ENCODE measurements at places on chromosomes 16 and 17.

DNA sequence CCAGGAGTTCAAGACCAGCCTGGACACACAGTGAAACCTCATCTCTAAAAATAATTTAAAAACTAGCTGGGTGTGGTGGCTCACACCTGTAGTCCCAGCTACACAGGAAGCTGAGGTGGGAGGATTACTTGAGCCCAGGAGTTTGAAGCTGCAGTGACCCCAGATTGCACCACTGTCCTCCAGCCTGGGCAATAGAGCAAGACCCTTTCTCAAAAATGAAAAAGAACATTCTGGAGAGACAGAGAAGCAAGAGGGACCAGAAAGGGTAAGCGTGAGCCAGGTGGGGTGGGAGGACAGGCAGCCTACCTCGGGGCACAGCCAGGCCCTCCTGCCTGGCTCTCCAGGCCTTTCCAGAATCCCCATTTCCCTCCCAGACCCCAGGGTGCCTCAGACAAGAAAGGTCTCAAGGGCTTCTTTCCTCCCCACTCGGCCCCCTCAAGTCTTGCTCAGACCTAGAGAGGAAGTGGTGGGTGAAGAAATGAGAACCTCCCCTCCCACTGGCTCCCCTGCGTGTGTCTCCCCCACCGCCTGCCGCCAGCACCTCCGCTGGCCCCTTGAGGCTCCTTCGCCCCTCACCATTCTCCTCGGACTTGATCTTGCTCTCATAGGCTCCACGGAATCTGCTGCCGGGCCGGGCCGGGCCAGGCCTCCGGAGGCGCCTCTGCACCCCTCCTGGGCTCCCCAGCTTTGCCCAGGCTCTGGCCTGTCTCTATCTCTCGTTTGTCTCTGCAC, 503 bp downstream of the C16orf54 start:
- peak; percentile 32 for DNase-seq

DNA sequence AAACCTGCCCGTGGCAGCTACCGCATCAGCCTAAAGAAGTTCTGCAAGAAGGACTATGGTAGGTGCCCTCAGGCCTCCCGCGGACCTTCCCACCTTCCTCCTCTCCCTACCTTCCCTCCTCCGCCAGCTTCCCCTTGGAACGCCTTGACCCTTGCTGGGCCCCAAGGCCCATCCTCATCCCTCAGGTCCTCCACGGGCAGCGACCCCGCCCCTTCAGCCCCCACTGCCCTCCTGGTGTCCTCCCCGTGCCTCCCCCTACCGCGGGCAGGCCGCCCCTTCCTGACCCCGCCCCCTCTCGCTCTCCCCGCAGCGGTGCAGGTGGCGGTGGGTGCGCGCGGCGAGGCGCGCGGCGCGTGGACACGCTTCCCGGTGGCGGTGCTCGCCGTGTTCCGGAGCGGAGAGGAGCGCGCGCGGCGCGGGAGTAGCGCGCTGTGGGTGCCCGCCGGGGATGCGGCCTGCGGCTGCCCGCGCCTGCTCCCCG, 1.4 kb upstream of the TBC1D24 start:
- DNase-seq: no peak

DNA sequence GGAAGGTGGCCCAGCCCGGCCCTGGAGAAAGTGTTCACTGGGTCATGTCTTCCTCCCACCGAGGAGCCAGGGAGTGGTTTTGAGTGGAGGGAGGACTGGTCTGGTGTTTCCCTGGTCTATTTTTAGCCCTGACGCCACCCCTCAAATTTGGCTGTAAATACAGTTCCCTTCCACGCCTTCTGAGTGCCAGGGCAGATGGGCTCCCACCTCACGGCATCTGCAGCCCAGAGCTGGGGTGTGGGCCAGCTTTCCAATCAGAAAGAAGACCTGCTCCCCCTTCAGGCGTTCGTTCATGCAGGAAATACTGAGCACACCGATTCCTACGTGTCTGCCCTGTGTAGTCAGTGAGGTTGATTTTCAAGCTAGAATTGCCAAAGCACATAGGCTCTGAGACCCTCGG, 53.7 kb downstream of the SNX20 start:
- DNase-seq: no peak

DNA sequence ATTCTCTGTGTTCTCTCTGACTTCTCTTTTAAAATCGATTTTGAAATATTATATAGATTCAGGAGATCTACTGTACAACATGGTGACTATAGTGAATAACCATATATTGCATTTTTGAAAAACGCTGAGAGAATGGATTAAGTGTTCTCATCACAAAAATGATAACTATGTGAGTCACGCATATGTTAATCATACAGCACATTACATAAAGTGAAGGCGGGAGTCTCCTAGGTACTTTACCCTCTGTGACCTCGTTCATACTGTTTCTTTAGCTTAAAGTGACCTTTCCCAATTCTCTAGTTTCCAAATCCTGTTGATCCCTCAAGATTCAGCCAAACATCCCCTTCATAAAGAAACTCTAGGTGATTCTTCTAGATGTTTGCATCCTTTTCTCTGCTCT, 3.1 kb upstream of the KRTAP3-2 start:
- no peak for DNase-seq

GRCh38 chr17:3630781-3631180, 5.3 kb downstream of the SHPK start:
- DNase-seq: no peak

GRCh38 chr17:11336290-11336689, 95.3 kb downstream of the SHISA6 start:
- DNase-seq: no peak

GRCh38 chr17:10618202-10618635, 38.9 kb downstream of the MYH3 start:
- DNase-seq: peak; percentile 22

DNA sequence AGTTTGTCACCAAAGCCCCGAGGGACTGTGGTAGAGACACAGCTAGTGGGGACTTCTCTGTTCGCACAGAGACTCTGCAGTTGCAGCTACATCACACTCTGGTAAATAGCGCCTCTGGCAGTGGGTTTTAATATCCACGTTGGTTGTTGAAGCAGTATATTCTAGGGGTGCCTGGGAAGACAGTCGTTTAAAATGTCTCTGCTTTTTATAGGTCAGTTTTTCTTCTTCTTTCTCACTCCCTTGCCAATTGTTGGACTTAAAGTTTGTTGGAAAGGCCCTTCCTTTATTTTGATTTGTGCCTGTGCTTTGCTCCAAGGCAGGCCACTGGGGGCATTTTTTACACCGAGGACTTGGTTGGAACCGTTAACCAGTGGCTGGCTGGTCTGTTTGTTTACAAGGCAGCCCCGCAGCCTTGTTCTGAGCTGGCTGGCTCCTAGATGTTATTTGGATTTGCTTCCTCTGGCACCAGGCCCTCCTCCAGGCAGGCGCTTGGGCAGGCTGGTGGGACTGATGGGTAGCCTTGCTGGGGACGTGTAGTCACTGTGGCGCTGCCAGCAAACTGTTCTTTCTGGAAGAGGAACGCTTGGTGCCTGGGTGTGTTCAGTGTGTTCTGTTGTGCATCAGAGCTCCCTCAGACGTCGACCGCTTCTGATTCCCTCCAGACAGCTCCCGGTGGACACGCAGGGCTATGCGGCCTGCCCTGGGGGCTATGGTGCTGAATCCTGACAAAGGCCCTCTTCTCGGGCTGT, 218.2 kb upstream of the CHMP6 start:
- no peak for DNase-seq

GRCh38 chr17:9537177-9537776, 38.3 kb downstream of the STX8 start:
- no peak for DNase-seq

DNA sequence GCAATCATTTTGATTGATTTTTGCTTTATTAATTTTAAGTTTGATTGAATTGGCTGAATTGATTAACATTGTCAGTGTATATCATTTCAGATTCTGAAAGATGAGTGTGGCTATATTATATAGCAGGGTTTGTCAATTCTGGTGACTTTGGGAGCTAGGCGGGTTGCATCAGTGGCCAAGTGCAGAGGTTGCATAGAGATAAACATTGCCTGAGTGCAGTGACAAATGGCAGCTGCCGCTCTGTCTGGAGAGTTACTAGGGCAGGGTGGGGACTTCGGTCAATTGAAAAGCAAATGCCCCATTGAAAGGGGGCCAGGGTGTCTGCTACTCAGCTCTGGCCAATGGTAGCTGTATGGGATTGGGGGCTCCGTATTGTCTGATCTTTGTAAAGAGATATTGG, 12.7 kb downstream of the SYT17 start:
- no peak for DNase-seq

DNA sequence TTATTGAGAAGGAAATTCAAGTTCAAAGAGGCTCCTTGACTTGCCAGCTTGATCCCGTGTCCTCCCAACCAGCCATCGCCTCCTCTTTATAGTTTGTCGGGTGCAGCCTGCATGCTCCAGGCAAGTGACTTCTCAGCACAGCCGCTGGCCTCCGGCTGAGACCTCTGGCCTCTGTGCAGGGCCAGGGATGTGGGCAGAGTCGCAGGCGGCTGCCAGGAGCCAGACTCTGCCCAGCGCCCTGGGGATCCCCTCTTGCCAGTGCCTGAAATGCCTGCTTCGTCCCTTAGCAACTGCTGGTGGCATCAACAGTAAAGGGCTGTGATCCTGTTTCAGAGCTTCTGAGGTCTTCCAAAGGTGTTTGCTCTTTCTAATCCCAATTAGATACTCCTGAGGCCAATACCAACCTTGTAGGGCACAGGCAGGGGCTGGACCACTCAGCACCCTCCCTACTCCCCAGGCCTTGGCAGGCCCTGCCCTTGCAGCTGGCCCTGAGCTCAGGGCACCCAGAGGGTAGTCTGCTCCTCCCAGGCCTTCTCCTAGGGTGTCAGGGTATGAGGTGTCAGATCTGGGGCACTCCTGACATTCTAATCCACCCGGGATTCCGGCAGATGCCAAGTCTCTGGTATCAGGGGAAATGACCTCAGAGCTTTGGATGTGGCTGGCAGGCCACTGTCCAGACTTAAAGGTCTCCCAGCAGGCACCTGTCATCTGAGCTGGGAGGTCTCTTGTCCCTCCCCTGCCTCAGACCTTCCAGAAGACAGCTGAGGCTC, 68.0 kb upstream of the SIAH1 start:
- no peak for DNase-seq

DNA sequence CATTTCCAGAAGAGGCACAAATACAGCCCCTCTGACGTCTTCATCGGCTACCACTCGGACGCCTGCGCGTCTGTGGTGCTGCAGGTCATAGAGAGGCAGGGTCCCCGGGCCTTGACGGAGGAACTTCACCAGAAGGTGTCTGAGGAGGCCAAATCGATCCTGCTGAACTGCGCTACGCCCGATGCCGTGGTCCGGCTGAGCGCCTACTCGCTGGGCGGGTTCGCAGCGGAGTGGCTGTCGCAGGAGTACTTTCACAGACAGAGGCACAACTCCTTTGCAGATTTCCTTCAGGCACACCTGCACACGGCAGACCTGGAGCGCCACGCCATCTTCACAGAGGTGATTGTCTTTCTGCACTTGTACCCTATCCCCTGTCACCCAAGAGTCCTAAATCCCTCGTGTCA, 67.0 kb upstream of the ENDOV start:
- DNase-seq: no peak

DNA sequence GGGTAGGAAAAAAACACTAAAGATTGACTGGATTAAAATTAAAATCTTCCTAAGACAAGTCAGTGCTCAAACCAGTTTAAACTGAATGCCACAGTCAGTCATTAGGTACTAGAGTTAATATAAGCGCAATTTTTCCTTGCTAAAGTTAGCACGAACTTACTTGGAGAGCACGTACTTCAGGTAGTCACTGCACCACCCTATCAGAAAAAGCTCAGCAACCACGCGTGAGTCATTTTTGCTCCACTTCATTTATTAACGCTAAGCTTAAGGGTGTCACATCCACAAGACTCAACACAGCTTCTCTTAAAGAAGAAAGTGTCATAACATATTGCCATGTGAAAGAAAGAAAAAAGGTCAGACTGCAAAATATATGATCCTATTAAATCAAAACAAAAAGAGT, 53.1 kb downstream of the TEX2 start:
- no peak for DNase-seq
